Panc1 (cell line): ENCODE measurements at places on chromosomes 4 and X. TPM values are rescaled to one million over a fixed set of nuclear protein-coding genes. Genes with fewer than 3 reads are reported as not detected.

The FAM9B gene
- total RNA-seq = not detected

The GPR82 gene
- total RNA-seq = not detected

The SLC6A8 gene
- total RNA-seq = 125 TPM

GRCh38 chr4:88419874-88420273 is 37.0 kb upstream of the HERC5 start:
- DNase-seq = no peak

- DNase-seq = no peak
Measured at GRCh38 chr4:82293304-82293703, 80.5 kb downstream of the HNRNPD start.

DNA sequence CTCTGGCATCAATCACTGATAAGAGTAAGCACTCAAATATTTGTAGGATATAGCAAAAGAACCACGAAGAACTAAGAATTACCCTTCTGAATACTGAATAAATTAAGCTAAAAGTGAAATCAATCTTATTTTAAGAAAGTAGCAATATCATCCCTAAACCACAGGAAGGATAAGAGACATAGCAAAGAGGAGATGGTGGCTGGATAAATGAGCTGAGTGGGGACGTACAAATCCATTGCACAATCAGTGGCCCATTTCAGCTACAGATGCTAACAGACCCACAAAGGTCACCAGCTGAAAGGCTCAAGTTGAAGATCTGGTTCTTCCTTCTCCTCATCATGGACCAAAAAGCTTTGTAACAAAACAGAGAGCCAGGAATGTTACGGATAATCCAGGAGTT is 77.1 kb downstream of the SLC9A7 start:
- no peak for DNase-seq

GRCh38 chrX:69082055-69082752 is 83.0 kb downstream of the PJA1 start:
- DNase-seq = no peak

- DNase-seq = no peak
Measured at GRCh38 chr4:4390515-4391240, 3.8 kb downstream of the NSG1 start.
